ENCODE measurements at places on chromosomes 12 and 14.
A peak's percentile ranks its signal among the peaks of the same experiment; 100 is the strongest.

GRCh38 chr14:81605660-81606059 is 72.0 kb upstream of the SEL1L start:
- no peak for DNase-seq

DNA sequence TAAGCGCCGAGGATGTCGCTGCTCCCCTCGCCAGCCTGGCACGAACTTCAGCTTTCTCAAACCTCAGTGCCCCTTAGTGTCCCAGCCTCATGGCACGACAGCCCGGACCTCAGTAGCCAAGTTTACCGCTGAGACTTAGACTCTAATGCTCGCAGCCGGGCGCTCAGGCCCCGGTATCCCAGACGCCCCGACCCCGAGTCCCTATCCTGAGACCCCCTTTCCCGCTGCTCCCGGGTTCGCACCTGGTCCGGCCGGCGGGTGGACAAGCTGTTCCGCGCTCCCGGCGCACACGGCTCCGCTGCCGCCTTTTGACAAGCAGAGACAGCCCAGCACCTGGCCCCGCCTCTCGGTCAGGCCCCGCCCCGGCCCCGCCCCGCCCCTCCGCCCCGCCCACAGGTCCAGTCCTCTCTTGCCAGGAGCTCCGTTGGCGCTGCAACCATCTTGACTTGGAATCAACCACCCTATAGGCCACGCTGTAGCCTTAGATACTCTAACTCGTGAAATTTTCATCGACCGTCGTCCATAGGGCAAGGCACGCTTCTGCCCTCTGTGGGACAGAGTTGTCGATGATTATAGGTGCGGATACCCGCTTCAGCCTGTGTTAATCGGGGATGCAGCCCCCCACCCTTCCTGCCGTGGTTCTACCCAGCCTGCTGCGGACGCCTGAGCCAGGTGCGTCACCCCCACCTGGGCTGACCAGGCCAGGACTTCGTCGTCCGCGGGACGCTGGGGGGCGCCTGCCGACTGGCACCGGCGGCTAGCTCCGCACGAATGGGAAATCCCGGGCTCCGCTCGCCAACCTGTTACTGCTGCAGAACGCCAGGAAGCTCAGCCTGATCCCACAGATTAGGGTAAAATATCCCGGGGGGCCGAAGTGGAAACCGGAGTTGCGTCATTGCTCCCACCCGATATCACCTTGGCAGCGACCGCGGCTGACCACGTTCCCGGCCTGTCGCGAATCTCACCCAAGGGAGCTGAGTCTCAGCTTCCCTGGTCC is at the start of gene VDR:
VDR (minus strand) TSS at position 282 of the 997 bp plus-strand sequence. CDS start 25,881 bp downstream, outside the sequence.
- peak; percentile 70 for DNase-seq

DNA sequence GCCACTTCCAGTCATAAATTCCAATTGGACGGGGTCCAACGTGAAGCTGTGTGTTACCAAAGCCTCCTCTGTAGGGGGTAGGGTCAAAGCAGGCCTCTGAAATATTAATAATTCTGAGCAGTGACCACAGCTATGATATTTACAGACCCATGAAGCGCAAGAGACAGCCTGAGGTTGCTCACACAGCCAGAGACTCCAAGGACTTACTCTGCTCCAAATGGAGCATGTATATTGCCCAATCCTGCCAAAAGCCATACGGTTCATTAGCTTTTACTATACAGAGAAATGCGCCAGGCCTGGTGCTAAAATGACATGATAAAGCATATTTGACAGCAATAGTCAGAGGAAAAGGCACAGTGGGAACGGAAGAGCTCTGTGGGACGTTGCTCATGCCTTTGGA is 151.3 kb downstream of the PAH start:
- DNase-seq: no peak

DNA sequence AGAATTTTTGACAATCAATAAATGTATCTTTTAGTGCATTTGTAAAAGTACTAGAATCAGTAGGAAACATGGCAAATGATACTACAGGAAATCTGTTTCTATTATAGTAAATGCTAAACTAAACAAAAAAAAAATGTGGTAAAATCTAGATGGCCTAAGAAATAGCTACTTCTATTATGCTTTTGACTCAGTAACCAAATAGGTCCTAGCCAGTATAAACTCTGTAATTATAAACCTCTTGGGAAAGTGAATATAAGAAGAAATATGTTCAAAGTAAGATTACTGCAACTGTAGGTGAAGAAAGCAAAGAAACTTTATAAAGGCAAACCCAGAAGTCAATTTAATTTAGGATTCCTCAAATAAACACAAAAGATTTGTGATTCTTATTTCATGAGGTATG is 581.2 kb downstream of the LRFN5 start:
- no peak for DNase-seq

DNA sequence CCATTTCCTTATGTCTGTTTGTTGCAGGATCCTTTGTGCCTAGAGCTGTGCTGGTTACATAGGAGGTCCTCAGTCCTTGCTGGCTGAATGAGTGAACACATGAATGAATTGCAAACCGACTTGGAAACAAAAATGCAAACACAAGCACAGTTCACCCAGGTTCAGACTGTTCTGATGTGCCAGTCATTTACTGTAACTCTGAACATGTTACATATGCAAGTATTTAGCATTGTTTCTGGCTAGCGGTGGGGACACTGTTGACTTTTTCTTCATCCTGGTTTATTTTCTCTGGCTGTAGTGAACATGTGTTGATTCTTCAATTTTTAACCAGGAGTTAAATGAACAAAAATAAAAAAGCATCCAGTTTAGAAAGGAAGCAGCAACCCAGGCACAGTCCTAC is 33.4 kb downstream of the TSPAN9 start:
- no peak for DNase-seq

DNA sequence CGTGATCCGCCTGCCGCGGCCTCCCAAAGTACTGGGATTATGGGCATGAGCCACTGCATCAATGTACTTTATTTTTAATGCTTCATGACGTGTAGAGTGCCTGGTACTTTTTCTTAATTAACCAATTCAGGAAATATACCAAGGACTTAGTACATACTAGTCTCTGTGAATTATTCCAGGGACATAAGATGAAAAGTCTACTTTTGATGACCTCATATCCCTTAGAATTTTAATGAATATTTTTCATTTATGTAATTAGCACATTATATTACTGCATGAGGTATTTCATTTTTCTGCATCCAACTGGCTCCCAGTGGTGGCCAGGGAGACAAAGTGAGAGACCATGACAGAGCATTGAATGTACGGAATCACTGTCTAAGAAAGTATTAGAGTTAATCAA is 577.7 kb upstream of the NOVA1 start:
- DNase-seq: no peak

DNA sequence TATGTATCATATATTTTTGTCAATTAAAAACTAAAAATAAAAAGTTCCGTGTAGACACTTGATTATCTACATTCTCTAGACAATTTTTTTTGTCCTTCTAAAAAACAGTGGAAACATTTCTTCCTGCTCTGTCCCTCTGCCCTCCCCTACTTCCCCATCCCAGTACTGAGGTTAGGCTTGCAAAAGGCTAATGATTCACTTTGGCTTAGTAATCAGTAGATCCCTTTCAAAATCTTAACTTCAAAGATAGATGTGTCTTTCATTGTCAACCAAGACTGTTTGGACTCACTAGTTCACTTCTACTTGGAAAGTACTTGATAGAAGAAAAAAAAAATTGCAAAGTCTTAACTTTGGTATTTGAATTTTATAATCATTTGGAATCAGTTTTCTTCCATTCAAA is 3.8 kb downstream of the SETD3 start:
- DNase-seq: no peak

- no peak for DNase-seq
Observed at GRCh38 chr14:24108336-24108874, 6.2 kb upstream of the DCAF11 start.

GRCh38 chr12:110033888-110034287 is 14.4 kb downstream of the C12orf76 start:
- DNase-seq: no peak

DNA sequence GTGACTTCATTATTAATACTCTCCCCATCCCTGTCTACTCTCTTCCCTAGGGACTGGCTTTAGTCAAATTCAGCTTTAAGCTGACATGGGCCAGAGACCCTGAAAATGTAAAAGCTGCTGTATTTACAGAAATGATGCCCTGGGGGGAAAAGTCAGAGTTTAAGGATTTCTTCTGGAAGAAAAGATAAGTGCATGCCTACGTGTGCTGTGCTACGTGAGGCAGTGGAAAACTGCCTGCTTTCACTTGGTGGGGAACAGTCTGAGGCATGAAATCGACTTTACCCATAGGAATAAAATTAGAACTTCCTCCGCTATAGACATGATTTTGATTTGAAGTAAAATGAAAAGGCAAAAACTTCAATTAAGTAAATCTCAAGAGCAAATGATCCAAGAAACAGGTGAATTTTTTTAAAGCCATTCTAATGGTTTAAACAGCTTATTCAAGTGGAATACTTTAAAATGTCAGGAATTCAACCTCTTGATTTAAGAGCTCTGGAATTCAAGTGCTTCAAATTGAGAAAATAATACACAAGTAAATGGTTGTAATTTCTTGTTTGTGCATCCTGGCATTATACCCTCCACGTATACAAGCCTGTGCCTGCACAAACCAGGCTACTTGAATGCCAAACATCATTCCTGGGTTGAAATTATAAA is 168.5 kb downstream of the FOXN3 start:
- no peak for DNase-seq

- DNase-seq: no peak
Observed at GRCh38 chr14:49550286-49551184, 35.6 kb downstream of the RPS29 start.

DNA sequence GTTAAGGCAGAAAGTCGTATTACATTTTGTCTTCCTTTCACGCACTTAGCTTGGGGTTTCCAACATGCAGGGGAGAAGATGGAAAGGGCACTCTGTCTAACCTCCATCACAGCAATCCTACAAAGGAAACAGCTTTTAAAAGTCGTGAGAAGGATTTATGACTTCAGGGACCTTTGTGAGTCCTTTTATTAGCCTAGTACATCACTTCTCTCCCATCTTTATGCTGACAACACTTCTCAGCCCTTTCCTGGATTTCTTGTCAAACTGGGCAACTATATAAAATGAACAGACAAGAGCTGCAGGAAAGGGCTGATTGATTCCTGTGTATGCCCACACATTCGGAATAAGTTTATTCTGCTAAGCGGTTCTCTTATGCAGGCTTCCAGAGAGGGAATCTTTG is 159.0 kb downstream of the DERA start:
- DNase-seq: no peak

DNA sequence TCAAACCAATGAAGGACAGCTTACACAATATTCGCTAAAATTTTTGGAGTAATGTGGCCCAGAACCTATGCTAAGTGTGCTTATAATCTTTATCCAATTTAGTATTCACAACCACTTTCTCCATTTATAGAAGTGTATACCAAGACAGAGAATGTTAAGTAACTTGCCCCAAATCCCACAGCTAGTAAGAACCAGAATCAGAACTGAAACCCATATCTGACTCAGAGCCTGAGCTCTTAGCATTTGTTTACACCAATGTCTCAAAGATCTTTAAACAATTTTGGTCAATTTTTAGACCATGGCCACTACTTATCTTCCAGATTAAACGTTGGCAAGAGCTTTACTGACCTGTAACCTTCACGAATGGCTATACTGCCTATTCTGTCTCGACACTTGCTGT is 53.0 kb downstream of the PAPLN start:
- no peak for DNase-seq

GRCh38 chr12:111267144-111267543 is 101.8 kb downstream of the PHETA1 start:
- DNase-seq: no peak

DNA sequence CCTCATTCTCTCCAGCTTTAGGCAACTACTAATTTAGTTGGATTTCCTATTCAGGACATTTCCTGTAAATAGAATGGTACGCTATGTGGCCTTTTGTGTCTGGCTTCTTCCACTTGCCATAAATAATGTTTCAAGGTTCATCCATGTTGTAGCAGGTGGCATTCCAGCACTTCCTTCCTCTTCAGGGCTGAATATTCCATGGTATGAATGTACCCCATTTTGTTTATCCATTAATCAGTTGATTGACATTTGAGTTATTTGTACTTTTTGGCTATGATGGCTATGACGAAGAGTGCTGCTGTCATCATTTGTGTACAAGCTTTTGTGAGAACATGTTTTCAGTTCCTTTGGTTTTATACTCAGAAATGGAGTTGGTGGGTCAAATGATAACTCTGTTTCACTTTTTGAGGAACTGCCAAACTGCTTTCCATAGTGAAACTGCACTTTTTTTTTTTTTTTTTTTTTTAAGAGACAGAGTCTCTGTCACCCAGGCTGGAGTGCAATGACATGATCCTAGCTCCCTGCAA is 6.5 kb upstream of the CDK2AP1 start:
- no peak for DNase-seq

GRCh38 chr12:106487664-106488063 is 95.1 kb upstream of the RFX4 start:
- no peak for DNase-seq

DNA sequence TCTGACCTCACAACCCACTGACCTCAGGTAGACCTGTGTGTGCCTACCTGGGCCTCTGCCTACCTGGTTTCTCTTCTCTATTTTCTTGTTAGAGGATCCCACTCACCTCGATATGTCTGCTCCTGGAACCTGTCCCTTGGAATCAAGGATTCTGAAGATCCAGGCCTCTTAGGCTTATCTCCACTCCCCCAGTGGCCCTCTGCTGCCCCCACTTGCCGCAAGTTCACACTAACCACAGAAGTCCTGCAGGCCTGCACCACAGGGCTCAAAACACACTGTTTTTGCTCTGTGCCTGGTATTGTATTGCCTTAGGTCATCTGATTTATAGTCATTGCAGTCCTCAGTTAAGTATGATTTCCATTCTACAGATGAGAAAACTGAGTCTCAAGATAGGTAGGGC is 15.3 kb upstream of the NRXN3 start:
- no peak for DNase-seq

- no peak for DNase-seq
Observed at GRCh38 chr12:70398862-70399261, 32.8 kb downstream of the KCNMB4 start.

DNA sequence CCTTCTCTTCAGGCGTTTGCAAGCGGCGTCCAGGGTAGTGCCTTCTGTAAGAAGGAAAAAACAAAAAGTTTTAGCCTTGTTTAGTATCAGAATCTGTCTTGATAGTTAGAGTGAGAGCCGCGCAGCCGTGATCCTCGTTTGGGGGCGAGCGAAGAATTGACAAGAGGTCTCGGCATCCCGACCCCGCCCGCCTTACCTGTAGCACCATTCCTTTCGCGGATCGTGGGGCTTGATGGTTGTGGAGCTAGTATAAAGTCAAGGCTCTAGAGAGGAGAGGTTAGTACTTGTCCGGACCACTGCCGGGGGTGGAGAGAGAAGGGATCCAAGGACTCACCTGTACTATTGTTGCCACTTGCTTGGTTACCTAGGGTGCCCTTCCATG is 494 bp downstream of the TMTC3 start:
- peak; percentile 26 for DNase-seq

GRCh38 chr12:42859612-42860011 is 270.1 kb upstream of the PRICKLE1 start:
- DNase-seq: no peak

- no peak for DNase-seq
Observed at GRCh38 chr14:90671382-90672234, 144.6 kb downstream of the TTC7B start.

GRCh38 chr12:25833657-25834056 is 124.8 kb upstream of the RASSF8 start:
- no peak for DNase-seq

- DNase-seq: peak; percentile 49
Observed at GRCh38 chr14:103819503-103820307, 27.7 kb downstream of the PPP1R13B start.

- no peak for DNase-seq
Observed at GRCh38 chr12:3685830-3686229, 67.1 kb downstream of the CRACR2A start.

All from left ventricle myocardium inferior (tissue), 1 donor.